ENCODE measurements at places on chromosomes 6 and 20.

GRCh38 chr20:47682028-47682783 is 103.1 kb downstream of the SULF2 start:
- no peak for DNase-seq

DNA sequence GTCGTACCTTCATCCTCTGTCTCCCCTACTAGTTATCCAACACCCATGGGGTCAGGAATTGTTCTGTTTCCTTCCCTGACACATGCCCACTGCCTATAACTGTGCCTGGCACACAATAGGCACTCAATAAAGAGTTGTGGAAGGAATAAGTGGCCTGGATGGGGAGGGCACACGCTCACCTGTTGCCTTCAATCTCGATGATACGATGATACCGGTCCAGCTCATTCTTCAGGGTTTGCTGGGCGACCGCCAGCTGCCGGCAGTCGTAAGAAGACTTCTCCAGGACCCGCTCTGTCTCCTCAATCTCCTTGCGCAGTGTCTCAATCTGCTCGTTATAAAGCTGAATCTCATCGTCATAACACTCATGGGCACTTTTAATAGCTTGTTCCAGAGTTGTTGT is 32.5 kb downstream of the BFSP1 start:
- DNase-seq: no peak

DNA sequence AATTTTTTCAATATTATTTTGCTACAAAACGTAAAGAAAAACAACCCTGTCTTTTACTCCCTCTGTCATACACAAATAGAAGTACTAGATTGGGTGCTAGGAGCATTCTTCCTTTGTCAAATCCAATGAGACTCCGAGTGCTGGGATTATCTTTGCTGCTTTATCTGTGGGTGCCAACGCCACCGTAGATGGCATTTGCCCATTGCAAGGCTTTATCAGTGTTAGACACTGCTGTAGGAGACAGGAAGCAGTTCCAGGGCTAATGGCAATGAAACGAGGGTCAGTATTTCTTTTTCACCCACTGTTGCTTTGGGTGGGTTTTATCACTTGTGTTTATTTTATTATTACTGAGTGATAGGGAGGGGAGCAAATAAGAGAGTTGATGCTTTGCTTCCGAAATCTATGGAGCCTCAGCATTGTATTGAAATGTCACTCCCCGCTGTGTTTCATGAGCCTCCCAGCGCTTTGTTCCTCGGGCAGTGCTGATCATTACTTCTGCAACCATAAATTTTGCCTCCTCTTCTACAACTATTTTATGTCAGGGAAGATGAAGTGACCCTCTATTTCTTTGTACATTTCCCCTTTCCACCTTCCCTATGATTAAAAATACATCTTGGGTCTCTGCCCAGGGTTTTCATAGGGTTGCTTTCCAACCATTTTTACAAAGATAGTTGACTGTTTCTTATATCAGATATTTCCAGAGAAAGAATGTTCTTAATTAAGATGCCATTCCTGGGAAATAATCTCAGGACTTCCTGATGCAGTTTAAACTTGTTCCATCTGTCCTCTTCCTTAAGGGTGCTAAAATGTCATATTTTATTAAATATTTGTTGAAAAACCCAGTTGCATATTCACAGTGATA is 86.7 kb upstream of the LAMP5 start:
- no peak for DNase-seq

- no peak for DNase-seq
Measured at GRCh38 chr6:78523622-78524021, 343.7 kb upstream of the IRAK1BP1 start.

GRCh38 chr20:1674990-1675780 is 17.6 kb upstream of the SIRPG start:
- DNase-seq: no peak

DNA sequence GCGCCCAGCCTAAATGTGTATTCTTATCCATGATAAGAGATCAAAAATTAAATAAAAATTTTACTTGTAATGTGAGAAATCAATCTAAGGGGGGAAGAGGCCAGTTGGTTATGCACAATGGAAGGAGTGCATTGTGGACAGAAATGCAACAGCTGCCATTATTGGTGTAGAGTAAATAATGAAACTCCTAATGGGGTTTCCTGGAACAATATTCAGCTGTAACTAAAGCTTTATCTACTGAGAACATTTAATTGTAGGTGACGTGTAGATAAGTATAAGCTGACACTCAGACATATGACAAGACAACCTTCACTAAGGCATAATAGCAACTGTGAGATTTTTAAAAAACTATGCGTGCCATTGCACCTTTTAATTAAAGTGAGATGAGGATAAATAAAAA is 71.4 kb downstream of the CEP57L1 start:
- DNase-seq: no peak

DNA sequence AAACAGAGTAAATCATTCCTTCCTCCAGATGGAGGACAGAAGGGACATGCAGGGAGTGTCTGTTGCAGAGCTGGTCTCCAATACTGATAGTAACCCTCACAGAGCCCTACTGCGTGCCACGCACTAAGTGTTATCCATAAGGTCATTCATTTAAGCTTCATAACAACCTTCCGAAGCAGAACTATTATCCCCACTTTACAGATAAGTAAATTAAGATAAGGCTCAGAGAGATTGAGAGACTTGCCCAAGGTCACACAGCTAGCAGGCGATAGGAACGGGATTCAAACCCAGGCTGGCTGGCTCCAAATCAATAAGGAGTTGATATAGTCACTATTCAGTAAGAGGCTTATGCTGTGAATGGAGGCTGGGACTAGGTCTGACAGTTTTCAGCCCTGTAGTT is 30.6 kb downstream of the CPNE5 start:
- DNase-seq: no peak

GRCh38 chr6:146351018-146351417 is 192.6 kb upstream of the RAB32 start:
- DNase-seq: no peak

DNA sequence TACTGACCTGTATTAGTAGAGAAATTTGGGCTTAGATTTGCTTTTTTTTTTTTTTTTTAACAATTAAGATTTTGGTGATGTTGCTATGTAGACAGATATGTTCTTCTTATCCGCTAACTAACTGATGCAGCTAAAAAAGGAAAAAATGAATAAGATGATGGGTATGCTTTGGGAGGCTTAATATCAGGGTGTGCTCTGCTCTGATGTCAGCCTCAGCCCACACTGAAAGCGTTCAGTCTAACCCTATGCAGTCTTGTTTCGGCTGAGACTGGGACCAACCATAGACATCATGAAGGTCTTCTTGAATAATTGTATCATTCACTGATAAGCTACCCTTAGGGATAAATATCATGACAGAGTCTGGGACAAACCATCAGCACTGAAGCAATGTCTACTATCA is 6.9 kb upstream of the CCN2 start:
- DNase-seq: no peak
